ENCODE measurements at places on chromosomes 4 and X.

DNA sequence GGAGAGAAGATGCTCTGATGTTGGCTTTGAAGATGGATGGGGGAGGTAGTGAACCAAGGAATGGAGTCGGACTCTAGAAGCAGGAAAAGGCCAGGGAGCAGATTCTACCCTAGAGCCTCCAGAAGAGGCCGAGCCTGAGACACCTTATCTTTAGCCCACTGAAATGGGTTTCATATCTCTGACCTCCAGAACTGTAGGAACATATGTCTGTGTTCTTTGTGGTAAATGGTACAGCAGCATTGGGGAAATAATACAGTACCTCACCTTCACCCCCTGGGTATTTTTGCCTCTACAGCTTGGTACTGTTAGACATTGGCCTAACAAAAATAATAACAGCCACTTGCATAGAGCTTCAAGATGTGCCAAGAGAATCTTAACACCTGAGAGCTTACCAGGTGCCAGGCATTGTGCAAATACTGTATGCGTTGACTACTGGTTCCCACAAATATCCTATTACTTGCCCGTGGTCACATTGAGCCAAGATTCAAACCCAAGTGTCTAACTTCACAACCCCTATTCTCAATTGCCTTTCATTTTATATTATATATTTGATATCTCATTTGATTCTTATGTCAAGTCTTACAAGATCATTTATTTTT lies 57.0 kb upstream of the PGM2 start:
- DNase-seq: no peak

- no peak for DNase-seq
Measured at GRCh38 chr4:86152454-86152853, 207.4 kb downstream of the MAPK10 start.

DNA sequence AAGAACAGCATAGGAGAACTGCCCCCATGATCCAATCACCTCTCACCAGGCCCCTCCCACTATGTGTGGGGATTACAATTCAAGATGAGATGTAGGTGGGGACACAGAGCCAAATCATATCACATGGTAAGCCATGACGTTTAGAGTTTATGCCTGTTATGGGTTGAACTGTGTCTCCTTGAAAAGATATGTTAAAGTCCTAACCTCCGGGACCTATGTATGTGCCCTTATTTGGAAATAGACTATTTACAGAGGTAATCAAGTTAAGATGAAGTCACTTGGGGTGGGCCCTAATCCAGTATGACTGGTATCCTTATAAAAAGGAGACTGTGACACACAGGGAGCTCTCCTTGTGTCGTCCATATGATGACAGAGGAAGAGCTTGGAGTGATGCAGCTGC lies 25.2 kb upstream of the SLC2A9 start:
- DNase-seq: no peak

DNA sequence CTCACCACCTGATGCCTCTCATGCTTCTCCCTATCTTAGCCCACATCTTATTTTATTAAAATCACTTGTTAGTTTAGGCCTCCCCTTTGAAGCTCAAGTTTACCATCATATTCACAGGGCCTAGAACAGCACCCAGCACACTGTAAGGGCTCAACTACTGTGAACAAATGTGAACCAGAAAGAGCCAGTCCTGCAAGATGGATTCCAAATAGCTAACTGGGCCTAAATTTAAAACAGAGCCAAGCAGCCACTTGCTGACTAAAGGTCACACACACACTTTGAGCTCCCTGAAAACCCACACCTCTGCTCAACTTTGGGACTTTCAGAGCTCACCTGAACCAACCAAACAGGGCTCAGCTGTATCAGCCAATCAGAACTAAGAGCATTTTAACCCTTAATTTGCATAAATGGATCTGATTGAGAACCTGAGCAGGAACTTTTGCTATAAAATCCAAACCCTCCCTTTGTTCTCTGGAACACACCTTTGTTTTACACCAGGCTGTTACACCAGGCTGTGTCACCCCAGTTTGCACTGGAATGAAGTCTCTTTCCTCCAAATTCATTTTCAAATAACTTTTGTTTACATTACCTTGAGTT lies 62.1 kb upstream of the EXOC1L start:
- DNase-seq: no peak

- DNase-seq: no peak
Measured at GRCh38 chrX:154419688-154420401, 8.5 kb downstream of the TAFAZZIN start.

DNA sequence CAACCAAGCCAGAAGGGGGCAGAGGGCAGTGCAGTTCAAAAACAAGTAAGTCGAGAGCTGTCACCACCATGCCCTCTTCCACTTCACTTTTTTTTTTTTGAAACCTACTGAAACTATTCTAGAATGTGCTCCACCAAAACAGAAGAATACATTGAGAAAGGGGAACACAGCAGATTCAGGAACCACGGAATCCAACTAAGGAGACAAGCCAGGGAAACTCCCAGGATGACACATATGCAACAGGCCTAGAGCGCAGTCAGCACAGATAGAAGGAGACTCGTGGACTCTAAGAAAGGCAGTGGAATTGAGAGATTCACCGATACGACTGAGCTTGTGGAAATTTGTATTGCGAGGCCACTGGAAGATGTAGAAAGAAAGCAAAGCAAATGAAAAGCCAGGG lies 66.1 kb downstream of the PHKA2 start:
- DNase-seq: no peak

DNA sequence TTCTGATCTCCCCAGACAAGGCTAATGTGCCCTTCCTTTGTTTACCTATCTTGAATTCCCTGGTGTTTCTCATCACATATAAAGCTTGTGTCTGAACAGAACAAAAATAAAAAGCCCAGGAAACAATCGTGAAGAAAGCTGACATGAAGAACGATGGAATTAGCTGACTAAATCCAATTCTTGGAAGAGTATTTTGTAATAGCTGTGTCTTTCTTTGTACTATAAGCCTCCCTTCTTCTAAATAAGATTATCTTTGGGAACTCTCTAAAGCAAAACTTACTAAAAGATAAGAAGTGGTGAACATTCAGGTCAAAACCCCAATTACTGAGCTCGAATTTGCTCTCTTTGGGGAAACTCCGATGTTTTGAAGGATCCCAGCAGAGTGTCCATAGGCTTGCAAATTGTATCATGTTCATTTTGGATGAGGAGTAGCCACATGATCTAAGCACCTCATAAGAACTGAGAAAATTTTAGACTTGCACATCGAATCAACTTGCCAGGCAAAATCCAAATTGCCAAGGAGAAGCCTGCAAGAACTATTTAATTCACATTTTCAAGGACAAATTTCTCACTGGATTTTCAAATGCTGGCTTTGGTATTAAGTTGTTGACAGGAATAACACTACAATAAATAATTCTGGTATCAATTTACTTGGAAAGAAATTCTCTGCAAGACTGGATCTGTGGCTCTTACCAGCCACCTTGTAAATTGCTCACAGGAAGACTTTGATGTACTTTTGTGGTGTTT lies 106.2 kb downstream of the LNX1 start:
- no peak for DNase-seq

DNA sequence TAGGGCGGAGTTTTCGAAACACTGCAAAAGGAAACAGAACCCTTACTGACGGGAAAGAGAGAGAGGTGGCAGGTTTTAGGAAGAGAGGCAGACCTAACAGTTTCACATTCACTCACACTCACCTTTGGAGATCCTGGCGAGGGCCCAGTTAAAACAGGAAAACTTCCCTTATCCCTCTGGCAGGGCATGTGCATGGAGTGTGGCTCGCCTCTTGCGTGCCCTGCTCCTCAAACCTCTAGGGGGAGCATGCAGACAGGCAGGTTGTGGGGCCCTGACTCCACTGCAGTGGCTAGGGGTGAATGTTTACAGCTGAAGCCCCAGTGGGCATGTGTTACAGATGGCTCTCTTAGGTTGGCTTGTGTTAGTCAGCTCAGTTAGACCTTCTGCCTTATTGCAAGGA lies 451.5 kb downstream of the UBE2NL start:
- DNase-seq: no peak

DNA sequence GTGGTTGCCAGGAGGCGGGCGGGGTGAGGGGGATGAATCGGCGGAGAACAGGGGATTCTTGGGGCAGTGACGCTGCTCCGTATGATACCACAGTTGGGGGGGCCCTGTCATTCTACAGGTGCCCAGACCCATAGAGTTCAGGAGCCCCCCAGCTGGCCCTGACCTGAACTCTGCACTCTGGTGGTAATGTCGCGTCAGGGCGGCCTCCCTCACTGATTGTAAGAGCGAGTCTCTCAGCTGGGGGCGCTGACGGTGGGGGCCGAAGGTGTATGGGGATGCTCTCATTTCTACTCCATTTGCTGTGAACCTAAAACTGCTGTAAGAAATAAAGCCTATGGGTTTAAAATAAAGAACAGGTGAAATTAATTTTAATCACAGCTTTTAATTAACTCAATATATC lies 91.8 kb upstream of the PSAPL1 start:
- DNase-seq: no peak

DNA sequence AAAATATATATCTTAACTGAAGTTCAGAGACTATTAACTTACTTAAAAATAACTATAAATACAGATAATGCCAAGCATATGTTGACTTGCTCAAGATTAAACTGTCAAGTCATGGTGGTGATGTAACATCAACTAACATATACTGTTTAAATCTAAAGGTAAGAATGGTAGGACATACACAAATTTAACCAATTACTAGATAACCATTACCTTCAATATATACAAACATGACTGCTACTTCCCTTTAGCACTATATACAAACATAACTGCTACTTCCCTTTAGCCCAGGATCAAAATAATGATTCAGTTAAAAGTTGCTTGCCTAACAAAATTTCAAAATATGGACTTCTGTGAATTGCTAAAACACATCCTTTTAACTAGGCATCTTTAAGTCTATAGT lies 14.9 kb downstream of the HNRNPD start:
- DNase-seq: no peak

DNA sequence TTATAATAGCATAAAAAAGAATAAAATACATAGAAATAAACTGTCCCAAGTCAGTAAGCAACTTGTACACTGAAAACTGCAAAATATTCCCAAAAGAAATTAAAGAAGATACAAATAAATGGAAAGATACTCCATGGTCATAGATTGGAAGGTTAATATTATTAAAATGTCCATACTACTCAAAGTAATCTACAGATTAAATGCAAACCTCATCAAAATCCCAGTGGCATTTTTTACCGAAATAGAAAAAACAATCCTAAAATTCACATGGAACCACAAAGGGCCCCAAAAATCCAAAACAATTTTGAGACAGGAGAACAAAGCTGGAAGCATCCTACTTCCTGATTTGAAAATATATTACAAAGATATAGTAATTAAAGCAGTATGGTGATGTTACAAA lies 133.0 kb downstream of the NDST3 start:
- no peak for DNase-seq

DNA sequence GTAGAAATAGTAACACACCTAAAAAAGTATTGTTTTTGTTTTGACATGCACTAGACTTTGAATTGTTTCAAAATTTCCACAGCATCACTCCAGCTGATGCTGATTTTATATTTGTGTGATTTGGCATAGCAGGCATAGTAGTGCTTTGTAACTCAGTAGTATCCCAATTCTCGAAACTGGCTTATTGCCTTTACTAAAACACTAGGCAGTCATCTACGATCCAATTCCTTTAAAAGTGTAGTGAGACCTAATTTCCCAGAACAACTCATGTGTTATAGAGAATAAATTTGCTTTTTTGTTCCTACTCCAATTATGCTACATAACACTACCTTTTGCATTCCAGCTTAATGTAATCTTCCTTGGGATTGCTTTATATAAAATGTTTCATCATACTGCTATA lies 797.7 kb downstream of the ADGRL3 start:
- DNase-seq: no peak

DNA sequence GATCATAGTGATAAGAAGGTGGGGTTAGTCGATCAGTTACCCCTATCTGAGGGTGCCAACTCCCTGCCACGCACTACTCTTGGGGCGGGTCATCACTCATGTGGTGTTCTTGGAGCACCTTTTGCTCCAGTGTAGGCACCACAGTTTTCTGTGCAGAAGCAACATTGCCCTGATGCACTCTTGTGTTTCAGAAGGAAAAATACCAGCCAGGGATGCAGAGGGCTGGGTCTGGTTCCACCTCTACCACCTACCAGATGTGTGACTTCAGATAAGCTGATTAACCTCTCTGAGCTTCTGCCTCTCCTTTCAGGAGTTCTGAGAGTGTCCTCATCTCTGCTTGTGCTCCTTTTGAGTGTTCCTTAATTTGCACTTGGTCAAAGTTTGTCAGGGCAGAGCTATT lies 29.9 kb upstream of the PROM1 start:
- DNase-seq: no peak

GRCh38 chr4:139887962-139888735 lies 222.5 kb downstream of the MGST2 start:
- no peak for DNase-seq

DNA sequence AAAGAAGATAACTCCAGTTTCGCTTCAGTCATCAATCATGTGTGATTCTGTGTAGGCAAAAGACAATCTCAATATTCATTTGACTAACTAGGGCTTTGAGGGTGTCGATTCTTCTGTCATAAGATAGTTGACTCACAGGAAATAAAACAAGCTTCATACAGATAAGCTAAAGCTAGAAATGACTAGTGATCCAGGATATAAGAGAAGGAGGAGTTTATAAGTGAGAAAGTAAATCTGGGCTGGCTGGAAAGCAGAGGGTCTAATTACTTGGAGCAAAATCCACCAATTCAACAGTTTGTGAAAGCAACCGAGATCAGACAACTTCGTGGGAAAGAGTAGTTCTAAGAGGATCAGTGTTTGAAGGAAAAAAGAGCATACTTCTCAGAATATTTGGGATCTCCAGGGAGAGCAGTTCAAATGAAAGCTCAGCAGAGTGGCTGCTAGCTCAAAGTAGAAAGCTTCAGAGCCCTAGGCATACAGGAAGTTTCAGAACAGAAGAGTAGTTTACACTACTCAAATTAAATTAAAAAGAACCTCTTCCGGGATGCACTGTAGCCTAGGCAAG lies 429.3 kb downstream of the INPP4B start:
- DNase-seq: no peak

DNA sequence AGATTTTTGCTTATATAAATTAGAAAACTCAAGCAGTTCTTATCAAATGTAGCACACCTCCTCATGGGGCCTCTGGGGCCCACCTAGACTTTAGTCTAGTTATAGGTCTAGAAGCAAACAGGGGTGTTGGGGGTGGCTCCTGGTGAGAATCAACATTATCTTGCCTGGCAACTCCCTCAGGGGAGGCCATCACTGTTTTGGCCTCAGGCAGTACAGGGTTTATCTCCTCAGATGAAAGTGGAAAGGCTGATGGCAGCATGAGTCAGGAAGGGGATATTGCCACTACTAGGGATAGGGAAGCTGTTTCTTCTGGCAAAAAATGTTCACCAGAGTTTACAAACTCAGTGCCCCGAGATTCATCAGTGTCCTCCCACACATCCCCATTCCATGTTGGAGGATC lies 232.4 kb upstream of the BMP3 start:
- no peak for DNase-seq

DNA sequence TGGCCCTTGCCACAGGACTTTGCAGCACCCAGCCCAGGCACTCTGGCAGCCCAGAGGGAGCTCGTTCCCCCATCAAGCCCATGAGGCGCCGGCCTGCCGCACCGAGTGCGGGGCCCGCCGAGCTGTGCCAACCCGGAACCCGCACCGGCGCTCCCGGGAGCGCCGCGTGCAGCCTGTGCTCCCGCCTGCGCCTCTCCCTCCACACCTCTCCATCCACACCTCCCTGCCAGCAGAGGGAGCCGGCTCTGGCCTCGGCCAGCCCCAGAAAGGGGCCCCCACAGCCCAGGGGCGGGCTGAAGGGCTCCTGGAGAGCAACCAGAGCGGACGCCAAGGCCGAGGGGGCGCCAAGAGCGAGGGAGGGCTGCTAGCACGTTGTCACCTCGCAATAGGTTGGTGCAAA lies 268.8 kb downstream of the MID1IP1 start:
- DNase-seq: no peak
